Tibial nerve (tissue), 4 donors: ENCODE measurements at places on chromosomes 4 and X. TPM values are rescaled to one million over a fixed set of nuclear protein-coding genes. Genes with fewer than 3 reads are reported as not detected.
A peak's percentile ranks its signal among the peaks of the same experiment; 100 is the strongest.

DNA sequence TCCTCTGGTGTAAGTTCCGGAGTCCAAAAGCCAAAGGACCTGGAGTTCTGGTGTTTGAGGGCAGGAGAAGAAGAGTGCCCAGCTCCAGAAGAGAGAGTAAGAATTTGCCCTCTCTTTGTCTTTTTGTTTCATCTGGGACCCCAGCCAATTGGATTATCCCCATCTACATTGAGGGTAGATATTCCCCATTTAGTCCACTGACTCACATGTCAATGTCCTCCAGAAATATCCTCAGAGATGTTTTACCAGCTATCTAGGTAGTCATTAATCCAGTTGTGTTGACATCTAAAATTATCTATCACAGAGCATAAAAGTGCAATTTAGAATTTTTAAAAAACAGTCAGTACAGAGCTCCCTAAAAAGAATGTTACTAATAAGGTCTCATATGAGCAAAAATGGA is 132.9 kb upstream of the TMEM47 start:
- no peak for DNase-seq

DNA sequence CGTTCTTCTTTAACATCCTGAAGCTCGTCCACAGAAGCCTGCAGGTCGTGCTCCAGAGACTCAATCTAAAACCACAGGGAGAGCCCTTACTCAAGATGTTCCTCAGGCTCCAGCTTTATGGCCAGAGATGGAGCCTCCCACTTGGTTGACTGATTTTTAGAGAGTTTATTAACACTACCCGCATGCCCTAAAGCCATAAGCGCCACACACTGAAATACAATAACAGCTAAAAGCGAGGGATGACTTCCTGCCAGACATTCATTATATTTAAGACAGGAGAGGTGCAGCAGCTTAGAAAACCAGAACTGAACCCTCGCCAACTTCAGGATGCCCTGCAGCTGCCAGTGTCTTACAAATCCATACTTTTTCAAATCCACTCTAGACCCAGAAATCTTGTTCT is 42.0 kb downstream of the SOD3 start:
- DNase-seq: no peak

GRCh38 chrX:103275947-103276567 is 493 bp downstream of the TCEAL5 start:
- no peak for DNase-seq

TSC22D3 gene
- total RNA-seq: 1,930 TPM

GRCh38 chr4:188783606-188784160 is 644.4 kb downstream of the TRIML1 start:
- DNase-seq: no peak

DNA sequence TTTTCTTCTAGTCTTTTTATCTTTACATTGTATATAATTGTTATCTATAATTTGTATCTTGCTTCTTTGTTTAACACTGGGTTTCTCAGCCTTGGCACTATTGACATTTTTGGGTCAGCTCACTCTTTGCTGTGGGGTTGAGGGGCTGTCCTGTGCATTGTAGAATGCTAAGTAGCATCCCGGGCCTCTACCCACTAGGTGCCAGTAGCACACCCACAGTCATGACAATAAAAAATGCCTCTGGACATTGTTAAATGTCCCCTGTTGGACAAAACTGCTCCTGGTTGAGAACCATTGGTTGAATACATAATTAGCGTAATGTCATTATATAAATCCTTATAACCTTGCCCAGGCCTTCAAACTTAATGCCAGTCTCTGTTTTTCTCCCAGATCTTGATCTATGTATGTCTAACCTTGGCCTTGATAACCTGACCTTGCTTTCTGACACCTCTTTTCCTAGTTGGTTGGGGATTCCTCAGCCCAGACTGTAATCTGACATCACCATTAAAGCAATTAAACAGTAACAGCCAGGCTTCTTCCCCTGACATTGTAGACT is 46.1 kb downstream of the DCX start:
- DNase-seq: no peak

ZNF718 gene
- total RNA-seq: 7.2 TPM

GRCh38 chr4:6917461-6918271 is 8.0 kb downstream of the TBC1D14 start:
- DNase-seq: peak; percentile 66

DNA sequence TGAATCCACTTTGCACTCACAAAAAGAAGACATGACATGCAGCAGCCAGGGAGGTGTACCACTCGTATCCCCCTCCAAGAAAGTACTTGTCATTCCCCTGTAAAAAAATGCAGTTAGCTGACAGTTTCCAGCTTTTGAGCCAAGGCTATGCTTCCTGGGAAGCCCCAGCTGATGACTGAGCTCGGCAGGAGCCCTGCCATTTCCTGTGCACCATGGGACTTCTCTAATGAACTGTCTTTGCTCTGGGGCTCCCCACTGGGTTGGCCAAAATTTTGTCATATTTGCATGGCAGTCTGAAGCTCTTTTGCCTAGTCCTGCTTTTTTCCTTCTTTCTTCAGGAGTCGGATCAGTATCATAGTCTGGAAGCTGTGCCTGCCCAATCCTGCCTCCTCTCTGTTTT is 104.5 kb upstream of the MAOA start:
- no peak for DNase-seq

DNA sequence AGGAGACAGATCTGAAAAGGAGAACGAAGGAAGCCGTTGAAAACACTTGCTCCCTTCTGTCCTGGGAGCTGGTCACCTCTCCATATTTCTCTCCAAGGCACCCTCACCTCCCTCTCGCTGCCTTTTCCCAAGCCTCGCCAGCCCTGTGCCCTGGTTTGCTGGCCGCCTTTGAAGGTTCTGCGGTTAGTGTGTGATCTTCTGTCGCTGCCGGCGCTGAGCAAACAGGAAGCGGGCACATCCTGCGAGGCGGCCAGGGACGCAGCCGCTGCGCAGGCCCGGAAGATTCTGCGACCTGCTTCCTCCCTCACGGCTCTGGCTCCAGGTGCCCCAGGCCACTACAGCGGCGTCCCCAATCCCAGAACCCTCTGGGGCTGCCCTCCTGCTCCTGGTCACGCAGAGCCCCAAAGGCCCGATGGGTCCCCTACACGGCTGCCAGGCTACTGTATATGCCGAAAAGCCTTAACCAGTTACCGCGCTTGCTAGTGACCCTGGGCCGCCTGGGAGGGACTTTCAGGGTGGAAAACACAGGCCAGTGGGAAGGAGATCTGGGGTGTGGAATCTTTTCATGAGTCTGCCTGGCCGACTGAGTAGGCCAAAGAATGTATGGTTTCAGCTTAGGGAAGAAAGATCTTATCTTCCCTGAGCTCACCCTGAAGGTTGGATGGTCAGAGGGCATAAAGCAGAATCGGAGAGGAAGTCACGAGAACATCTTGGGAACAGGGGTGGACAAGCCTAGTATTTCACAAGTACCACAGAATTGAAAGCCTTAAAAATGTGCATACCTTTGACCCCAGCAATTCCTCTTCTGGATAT is 2.3 kb upstream of the SASH3 start:
- no peak for DNase-seq

FGG gene
- not detected for total RNA-seq

F8A2 gene
- total RNA-seq: 2.6 TPM

ARHGEF38 gene
- total RNA-seq: not detected

DNA sequence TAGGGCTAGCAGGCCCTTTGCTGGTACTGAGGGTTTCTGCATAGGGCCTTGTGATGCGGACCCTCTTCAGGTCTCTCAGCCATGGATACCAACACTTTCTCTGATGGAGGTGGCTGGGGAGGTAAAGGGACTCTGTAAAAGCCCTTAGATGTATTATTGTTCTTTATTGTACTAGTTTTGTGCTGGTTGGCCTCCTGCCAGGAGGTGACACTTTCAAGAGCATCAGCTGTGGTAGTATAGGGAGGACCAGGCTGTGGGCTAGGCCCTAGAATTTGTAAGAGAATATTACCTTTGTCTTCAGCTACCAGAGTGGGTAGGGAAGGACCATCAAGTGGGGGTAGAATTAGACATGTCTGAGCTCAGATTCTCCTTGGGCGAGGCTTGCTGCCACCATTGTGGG is 936.3 kb downstream of the CENPC start:
- DNase-seq: no peak

DNA sequence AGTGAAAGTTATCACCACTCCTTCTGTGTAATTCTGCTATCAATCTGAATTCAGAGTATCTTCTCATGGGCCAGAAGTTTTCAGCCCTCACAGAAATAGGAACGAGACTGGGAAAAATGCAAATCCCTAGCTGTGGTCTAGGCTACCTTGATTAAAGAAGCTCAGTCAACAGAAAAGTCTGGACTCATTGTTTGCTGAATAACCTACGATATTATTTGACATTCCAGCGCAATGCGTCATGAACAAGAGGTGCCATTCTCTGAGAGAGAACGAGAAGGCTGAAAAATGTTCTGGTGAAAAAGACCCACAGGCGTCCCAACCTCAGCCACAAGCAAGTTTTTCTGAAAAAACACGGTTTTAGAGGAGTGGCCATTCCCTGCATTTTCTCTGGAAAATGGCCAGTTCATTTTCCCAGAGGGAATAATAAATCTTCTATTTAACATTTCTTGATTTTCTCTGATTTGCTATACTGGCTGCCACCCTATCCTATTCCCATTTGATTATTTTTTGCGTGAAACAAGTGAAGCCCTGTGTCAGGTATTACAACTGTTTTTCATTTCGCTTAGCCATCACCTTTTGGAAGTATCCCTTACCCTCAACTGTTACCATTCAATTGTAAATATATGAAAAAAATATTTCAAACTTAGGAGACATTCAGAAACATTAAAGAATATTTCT is 1117.6 kb upstream of the PRKX start:
- DNase-seq: no peak

- DNase-seq: no peak
Observed at GRCh38 chrX:147899379-147900114, 12.2 kb upstream of the FMR1 start.

RBMXL3 gene
- not detected for total RNA-seq

- no peak for DNase-seq
Observed at GRCh38 chr4:139044291-139044690, 28.7 kb downstream of the NOCT start.

TAF7L gene
- total RNA-seq: 0.90 TPM

GRCh38 chrX:133888984-133889383 is 96.4 kb downstream of the GPC3 start:
- no peak for DNase-seq

DNA sequence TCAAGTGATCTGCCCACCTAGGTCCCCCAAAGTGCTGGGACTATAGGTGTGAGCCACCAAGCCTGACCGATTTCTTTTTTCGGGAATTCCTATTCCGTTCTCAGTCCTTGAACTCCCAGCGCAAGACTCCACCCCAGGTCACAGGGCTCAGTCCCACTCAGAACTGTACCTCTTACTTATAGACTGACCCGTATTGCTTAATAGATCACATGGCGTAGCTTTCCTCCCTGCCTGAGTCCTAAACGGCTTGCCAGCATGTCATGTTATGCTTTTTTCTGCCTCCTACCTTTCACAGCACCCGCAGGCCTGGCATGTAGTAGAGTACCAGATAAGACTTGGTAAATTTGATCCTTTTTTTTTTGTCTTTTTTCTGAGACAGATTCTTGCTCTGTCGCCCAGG is 22.4 kb downstream of the SAT1 start:
- no peak for DNase-seq

DNA sequence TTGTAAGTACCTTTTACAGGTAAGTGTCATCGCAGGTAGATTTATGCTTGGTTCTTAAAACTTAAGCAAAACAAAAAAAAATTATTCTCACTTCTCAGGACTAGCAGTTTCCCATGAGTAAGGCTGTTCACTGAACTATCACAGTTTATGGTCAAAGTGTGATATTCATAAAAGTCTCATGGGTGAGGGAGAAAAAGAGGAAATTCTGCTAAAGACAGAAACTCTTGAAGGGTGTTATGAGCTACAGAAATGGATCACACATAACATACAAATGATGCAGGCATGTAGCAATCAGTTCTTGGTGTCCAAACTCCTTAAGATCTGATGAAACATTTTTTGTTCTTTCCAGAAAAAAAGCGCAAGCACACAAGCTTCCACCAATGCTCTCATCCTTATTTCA is 8.5 kb downstream of the RAB9A start:
- no peak for DNase-seq

SLC10A3 gene
- total RNA-seq: 32.1 TPM

DNA sequence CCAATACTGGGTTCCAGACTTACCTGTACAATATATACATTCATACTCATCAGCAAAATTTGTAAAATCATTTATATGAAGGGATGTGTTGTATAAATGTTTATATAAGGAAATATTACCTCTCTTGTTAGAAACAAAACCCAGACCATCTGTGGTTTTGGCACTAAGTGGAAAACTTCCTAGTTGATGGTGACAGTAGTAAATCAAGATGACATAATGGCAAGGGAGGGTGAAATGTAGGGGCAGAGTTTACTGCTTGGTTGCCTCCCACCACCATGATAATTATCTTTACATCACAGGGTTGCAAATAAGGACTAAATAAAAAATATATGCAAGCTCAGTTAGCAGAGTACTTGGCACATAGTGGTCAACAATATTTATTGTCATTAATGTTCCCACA is 365.3 kb upstream of the TEX13C start:
- no peak for DNase-seq

GRCh38 chr4:32435308-32435707 is 1715.1 kb downstream of the PCDH7 start:
- no peak for DNase-seq

TRPC3 gene
- 0.21 TPM for total RNA-seq

DNA sequence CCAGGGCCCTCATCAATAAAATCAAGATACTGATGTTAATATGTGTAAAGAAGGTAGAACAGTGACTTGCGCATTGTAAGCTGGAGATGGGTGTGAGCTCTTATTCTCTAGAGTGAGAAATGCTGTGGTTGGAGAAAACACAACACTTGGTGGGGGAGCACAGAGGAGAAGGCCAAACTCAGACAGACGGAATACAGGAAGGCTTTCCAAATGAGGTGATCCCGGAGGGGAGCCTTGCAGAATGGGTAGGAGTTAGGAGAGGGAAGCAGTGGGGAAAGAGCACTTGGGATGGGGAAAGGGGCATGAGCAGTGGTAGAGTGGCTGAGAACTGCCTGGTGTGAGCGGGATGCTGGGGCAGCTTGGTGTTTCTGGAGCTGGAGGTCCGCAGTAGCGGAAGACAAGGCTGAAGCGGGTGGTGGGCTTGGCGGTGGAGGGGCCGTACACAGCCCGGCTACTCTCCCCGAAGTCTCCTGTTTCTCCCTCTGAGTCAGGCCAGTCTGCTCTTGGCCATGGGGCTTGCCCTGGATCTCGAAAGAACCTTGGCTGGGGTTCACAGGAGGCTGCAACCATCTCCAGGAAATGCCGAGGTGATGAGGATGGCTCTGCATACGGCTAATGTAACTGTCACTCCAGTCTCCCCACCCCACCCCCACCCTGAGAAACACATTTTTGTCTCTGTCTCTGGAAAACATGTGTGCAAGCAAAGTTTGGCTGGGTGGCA is 11.3 kb upstream of the PLAC1 start:
- no peak for DNase-seq

RAB39B gene
- total RNA-seq: 0.84 TPM

RASGEF1B gene
- total RNA-seq: 15.6 TPM

DNA sequence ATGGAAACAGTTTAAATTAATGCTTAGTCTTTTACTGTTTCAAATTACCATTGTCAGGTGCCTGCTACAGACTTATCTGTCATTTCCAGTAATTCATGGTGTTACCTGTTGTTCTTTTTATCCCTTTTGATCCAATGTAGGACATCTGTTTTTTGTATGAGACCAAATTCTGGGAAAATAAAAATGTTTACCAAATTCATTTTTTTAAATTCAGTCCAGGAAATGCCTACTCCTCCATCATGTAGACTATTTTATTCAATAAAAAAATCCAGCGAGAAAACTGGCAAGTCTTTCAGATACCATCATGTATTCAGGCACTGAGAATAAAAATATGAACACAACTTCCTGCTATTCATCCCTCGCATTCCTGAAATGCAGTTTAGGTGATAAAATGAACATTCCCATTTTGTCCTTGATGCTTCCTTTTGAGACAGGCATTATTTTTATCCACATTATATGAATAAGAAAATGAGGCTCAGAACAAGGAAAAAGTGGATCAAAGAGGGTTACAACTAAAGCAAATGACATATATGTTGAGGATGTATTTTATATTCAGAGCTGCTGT is 584.2 kb downstream of the SPRY1 start:
- DNase-seq: no peak
